ENCODE measurements at places on chromosomes 12 and 14.

GRCh38 chr12:109153821-109154441, 37.5 kb downstream of the ACACB start:
- DNase-seq: no peak

- DNase-seq: no peak
These were observed 27.8 kb downstream of the SLC6A12 start for GRCh38 chr12:186006-186625.

GRCh38 chr12:11500188-11500860, 105.0 kb upstream of the PRB2 start:
- DNase-seq: peak; percentile 82

DNA sequence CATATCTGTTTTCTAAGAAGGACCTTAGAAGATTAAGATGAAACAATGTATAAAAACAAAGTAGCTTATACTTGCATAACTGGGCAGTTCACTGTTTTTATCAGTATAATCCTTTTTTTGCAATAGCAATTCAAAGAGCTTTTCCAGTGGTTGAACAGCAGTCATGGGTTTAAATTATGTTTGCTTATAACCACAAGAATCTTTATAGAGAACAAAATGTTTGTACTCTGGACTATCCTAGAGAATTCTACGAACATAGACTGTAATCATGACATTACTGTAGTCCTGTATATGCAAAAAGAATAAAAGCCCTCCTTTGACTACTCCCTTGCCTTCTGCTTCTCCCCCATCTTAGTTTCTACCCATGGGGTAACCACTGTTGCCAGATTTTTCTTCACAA, 5.7 kb downstream of the FAM177A1 start:
- no peak for DNase-seq

- no peak for DNase-seq
These were observed 61.2 kb upstream of the VASH1 start for GRCh38 chr14:76699939-76700590.

DNA sequence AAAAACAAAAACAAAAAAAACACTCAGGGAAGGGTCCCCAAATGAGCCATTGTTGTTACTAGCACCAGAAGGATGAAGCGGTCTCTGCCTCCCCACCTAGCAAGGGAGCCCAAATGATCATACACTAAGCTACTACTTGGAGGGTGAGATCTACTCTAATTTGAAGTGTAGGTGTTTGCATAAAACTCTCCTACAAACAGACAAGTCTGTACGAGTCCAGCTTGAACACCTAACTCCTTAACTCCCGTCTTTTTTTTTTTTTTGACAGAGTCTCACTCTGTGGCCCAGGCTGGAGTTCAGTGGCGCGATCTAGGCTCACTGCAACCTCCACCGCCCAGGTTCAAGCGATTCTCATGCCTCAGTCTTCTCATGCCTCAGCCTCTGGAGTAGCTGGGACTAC, 132.6 kb downstream of the PPM1H start:
- peak; percentile 68 for DNase-seq

DNA sequence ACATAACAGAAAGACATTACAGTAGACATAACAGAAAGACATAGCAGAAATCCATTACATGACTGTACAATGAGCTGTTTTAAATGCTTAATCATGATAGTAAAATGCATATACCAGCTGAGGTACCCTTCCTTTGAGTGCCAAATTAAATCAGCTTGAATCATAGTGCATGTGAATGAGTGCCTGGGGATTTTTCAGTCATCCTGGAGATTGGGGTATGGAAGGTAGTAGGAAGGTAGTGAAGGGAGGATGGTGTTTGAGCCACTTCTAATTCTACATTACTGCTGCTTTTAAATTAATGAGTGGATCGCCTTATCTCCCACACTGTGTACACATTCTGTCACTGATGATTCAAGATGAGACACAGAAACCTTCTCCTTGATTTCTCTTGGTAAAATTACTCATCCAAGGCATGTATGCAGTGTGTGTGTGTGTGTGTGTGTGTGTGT, 534.2 kb downstream of the LRFN5 start:
- DNase-seq: peak; percentile 89

DNA sequence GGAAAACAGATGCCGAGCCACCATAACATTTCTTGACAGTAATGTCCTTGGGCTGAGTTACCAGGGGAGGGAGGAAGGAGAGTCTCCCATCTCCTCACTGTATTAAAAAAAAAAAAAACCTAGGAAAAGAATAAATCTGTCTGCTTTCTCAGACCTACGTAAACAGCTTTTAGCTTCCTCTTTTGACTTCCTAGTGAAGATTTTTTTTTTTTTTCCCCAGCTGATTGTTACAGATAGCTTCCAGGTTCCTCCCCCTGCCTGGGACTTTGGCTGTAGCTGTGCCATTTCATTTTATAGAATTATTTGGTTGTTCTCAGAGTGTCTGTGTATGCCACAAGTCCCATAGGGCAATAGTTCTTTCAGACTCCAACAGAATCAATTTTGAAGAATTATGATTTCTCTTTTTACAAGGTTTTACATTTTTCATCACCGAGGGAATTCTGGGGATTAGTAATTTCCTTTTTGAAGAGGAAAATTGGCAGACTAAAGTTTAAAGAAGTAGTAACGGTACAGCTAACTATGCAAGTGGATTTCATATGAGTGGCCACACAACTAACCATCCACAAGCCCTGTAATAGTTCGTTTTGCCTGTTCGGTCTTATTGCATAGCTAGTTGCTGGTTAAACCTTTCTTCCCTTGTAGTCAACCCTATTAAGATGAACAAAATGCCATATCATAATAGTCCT, 23.1 kb upstream of the GNS start:
- DNase-seq: no peak

DNA sequence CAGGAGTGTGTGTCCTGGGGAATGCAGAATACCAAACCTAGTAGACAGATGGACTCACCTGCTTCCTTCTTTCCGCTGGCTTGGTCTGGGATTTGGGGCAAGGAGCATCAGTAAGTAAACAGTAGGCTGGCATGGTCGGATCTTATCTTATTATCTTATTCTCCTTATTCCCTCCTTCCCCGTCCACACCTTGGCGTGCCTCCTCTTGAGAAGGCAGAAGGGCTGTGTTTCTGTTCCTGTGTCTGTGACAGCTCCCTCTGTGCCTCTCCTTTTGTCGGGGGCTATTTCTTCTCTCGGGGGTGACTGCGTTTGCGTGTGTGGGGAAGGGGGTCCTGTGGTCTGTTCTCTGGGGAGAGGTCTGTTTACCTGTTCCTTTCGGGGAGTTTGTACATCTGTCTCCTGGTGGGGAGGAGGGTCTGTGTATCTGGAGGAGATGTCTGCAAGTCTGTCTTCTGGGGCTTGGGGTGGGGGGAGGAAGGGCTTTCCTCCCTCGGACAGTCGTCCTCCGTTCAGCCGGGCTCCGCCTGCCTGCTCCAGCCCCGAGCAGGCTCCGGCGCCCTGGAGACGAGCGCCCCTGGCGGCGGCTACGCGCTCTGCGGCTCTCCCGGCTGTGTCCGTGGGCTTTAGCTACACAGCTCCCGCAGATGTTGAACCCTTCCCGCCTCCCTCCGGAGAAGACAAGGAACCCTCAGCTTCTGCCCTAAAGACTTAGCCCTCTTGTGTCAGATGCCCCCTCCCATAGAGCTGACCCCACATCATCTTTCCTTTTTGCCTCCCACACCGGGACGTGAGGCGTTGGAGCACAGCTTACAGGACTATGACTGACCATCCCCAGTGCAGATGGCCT, 4.4 kb downstream of the KRT86 start:
- peak; percentile 76 for DNase-seq

DNA sequence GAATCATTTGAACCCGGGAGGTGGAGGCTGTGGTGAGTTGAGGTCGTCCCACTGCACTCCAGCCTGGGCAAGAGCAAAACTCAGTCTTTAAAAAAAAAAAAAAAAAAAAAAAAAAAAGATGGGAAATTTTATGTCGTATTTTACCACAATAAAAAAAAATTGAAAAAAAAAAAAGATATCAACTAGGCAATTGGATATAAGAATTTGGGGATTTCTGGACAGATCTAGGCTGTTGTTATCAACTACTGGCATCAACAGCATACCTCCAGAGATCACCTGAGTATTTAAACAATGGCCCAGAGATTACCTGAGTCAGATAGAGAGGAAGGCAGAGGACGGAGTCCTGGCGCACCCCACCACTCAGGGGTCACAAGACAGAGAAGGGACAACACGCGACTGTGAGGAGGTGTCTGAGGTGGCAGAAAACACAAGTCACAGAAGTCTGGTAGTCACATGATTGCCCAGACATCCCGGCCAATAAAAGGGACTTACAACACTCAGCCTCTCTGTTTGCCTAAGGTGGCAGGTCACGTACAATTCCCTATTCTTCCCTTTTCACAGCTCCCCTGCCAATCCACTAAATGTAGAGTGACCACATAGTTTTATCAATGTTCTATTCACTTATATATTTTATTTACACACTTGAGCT, 1.8 kb downstream of the SPRING1 start:
- no peak for DNase-seq

- DNase-seq: peak; percentile 86
These were observed at the start of gene PRPF40B for GRCh38 chr12:49623142-49623904. PRPF40B (plus strand) TSS chr12:49623561; CDS start chr12:49623591, 30 bp downstream.

GRCh38 chr12:101619026-101619786, 24.4 kb downstream of the MYBPC1 start:
- no peak for DNase-seq

DNA sequence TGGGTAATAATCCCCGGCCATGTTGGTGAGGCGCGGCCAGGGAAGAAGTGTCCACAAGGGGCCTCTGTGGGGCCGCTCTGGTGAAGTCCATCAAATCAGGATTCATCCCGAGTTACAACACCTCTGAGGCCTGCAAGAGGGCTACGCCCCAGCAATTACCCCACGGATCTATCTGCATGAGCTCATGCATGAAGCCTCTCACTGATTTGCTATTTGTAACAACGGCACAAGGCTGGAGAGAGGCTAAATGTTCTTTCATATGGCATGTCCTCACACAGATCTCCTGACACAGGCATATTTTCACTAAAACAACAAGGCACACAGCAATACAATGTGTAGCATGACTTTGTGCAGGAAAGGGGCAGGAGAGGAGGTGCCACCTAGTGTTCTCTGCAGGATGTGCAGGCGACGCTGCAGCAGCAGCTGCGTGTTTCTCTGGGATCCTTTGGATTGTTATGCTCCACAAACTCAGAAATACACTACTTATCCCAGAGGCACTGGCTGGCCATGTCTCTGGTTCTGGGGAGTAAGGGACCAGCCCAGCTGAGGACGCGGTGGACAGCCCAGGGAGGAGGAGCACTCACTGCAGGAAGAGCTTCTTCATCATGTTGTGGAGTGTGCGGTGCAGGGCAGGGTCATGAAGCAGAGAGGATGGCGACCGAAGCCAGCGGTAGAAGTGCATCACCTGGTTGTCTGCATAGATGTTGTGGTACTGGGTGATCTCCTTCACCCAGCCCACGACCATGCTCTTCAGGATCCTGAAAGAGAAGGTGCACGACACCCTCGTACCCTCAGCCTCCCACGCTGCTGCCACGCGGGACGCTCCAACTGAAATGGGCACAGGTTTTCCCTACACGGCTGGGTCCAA, 20.2 kb downstream of the P2RX2 start:
- peak; percentile 54 for DNase-seq

- DNase-seq: no peak
These were observed 147.8 kb downstream of the PIWIL1 start for GRCh38 chr12:130485291-130486145.

GRCh38 chr14:34147461-34147860, 196.6 kb upstream of the EGLN3 start:
- peak; percentile 61 for DNase-seq

GRCh38 chr14:23146980-23147379, 27.9 kb upstream of the CEBPE start:
- no peak for DNase-seq

GRCh38 chr12:116964054-116965050, 53.6 kb downstream of the FBXW8 start:
- no peak for DNase-seq

- peak; percentile 33 for DNase-seq
These were observed 172.7 kb downstream of the ANO6 start for GRCh38 chr12:45388545-45388944.

DNA sequence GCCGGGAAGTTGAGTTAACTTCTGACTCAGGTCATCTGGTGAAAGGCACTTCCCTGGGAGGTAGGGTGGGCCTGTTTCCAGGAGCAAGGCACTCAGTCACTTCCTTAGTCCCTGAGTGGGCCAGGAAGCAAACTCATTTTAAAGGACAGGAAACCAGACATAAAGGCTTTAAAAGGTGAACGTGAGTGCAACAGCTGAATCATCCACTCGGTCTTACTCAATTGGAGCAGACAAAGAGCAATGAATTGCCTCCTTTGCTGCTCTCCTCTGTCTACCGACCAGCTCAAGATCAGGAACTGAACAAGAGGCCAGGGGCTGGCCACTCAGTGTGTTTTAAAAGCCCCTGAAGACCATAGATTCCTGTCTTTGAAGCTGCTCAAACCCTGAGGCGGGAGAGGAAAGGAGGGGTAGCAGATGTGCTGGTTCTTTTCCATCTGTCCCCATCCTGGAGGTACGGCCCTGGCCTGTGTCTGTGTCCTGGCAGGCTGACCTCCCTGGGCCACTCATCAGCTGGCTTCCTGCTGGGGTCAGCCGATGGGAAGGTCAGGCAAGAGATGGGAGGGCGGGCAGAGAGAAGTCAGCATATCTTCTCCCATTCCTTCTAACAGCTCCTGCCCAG, 148.9 kb downstream of the PPM1H start:
- DNase-seq: peak; percentile 96

DNA sequence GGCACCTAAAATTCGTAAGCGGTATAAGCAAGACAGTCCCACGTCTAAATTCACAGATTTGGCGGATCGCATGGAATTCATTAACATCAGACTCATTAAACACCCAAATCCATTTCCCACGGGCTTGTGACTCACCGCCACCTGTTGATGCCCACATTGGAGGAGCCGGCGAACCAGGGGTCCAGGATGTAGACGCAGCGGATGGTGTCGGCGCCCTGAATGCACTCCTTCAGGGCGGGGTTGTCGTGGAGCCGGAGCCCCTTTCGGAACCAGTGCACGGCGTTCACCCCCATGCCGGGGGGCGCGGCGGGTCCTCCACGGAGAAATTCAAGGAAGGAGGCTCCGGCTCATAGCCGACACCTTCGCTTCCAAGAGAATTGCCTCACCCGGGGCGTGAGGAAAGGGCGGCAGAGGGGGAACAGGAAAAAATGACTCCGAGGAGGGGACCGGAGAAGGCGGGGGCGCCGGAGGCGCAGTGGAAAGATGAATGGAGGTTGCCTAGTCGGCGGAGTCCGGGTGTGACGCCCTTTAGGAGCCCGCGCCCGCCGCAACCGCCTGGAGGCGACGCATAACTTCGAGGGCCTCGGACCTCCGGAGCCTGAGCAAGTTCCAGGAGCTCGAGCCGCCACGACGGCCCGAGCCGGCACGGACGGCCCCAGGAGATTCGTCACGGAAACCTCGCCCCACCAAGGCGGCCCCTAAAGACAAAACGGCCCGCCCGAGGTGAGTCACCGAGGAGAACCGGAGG, 506 bp downstream of the CRY1 start:
- peak; percentile 63 for DNase-seq

Data from epithelial cell of esophagus (primary cell).